ENCODE measurements at places on chromosomes 7 and 10.

- no peak for DNase-seq
These were observed 43.7 kb downstream of the ELFN1 start for GRCh38 chr7:1713502-1714484.

- DNase-seq: peak; percentile 64
These were observed 4.1 kb downstream of the NEUROD6 start for GRCh38 chr7:31336202-31337001.

DNA sequence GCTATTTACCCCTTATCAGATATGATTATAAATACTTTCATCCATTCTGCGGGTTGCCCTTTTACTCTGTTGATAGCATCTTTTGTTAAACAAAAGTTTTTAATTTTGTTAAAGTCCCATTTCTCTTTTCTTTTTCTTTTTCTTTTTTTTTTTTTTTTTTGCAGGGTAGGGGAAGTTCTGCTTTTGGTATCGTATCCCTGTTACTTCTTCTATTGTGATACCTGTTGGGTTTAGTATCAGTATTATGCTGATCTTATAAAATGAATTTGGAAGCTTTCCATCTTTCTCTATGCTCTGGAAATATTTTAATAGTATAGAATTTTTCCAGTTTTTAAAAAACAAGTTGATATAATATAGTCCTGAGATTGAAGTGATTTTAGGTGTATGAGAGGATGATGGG is 6.0 kb downstream of the CCNJ start:
- DNase-seq: no peak

- no peak for DNase-seq
These were observed 29.7 kb downstream of the AGAP3 start for GRCh38 chr7:151115836-151116418.

DNA sequence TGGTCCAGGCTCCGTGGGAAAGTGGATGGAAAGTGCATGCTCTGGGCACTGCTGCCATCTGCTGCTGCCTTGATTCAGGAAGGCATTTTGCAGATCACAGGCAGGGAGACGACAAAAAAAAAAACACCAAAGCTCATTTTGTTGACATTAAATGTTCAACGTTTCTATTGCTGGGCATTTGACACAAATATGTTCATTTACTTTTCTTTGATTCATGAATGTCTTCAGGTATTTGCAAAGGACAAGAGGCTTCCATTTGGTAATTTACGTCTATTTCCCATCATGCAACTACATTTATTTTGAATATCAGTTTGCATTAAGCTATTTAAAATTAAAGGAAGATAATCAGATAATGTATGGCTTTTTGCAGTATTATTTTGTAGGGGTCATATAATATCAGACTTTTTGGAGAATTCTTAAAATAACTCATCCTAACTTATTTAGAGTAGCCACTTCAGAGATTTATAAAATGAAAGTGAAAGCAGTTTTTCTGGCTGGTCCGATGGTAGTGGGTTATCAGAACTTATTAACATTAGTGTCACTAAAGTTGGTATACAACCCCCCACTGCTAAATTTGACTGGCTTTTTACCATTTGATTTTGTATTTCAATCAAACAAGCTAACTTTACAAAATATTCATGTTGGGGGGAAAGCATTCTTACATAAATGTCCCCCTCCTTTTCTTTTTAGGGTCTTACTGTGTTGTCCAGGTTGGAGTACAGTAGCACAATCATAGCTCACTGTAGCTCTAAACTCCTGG is 65.3 kb downstream of the PDIA4 start:
- peak; percentile 61 for DNase-seq

DNA sequence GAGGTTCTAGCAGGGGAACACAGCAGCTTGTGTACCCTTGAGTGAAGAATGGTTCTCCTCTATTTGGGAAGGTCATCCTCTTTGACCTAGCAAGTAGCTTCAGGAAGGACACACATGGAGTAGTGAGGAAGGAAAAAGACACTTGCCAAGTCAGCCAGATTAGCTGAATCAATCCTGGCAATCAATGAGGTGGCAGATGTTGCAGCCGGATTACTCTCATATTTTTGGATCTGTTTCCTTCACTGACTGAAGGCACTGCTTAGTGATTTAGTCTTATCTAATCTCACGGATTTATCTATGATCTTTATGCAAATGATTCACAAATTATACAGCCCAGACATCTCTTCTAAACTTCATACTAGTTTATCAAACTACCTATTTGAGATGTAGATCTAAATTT is 218.8 kb downstream of the GPR158 start:
- DNase-seq: no peak

DNA sequence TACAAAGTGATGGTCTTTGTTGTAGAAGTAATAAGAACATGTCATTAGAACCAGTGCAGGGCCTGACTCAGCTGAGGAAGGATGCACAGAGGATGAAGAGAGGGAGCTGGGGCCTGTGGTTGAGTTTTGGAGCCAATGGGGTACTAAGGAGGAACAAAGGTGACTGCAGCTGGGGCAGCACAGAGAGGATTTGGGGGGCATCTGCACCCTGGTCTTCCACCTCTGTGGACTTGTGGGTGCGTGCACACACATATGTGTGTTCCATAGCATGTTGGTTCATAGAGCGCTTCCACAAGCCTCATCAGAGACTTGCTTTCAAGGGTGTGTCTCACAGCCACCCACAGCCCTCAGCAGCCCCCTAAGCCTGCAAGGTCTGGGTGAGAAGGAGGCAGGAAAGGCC is 650.3 kb upstream of the MGMT start:
- no peak for DNase-seq

DNA sequence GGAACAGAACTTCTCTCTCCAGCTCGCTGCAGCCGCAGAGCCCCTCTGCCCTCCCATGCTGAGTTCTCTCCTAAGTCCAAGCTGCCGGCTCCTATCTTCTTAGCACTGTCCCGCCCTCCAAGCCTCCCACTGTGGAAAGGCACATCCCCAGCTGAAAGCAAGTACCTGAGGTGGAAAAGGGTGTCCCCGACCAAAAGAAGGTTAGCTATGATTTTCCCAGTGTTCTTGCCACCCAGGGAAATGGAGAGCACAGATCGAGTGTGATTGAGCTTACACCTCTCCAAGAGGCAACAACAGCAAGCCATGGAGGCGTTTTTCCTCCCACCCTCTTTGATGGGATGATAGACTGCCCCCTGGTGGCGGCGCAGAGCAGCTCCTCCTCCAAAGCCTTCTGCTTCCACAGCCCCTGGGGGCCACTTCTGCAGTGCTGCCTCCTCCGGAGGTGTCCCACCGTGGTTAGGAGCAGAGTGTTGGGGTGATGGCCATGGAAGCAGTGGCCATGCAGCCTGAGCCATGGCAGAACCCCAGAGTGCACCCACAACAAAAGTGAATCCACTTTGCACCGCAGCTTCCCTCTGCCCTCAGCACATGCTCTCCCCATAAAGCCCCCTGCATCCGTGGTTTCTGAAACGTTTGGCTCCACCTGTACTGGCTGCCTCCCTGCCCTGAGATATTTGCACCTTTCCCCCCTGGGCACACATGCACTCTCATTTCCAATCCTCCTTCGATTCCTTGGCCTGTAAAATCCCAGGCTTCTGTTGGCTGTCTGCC is 143.1 kb upstream of the STK17A start:
- peak; percentile 79 for DNase-seq

- no peak for DNase-seq
These were observed 156.2 kb upstream of the LYZL1 start for GRCh38 chr10:29132551-29133111.

DNA sequence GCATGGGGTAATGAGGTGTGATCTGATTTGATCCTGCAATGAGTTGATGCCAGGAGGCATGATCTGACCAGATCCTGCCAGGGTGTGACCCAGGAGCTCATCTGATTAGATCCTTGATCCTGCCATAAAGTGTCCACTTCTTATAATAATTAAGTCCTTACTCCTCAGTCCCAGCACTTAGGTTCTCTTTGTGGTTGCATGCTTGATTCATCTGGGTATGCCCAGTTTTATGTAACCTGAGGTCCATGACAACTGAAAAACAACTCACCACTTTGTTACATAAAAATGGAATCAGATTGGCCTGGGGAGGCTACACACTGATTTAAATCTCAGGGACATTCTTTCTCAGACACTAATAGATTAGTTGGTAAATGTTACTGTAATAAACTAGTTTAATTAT is 19.1 kb downstream of the ACADSB start:
- no peak for DNase-seq

DNA sequence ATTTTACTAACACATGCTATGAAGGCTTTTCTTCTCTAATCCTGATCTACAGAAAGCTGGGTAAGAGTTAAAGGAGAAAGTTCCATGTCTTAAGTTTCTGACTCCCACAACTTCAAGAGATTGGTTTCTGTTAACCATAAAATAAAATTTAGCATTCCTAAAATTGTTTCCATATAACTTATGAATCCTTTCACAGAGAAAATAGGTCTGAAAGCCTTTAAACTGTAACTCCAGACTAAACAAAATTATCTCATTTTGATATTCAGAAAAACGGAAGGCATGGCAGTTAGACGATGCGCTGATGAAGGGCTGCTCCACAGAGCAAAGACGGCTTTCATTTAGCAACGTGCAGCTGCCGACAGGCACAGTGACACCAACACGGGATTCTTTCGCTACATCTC is 133.3 kb downstream of the SLC25A13 start:
- no peak for DNase-seq

GRCh38 chr7:143413123-143413522 is 4.5 kb upstream of the EPHA1 start:
- DNase-seq: no peak

GRCh38 chr7:137073571-137074325 is 205.3 kb downstream of the CHRM2 start:
- no peak for DNase-seq

DNA sequence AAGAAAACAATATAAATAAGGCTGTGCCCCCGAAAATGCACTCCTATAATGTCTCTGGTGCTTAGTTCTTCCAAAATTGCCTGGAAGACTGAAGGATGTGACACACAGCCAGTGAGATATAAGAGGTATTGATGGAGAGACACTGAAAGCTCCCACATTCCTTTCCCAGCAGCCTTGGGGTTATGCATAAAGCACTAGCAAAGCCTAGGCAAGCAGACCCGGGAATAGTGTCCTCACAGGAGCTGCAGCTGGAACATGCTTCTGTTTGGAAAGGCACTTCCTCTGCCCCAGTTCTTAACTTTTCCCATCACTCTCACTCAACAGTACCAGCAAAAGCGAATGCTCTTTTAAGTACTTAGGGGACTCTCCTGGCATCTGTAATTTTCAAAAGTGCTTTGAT is 178.0 kb downstream of the AMPH start:
- DNase-seq: no peak

GRCh38 chr10:29692121-29692539 is 57.4 kb upstream of the SVIL start:
- no peak for DNase-seq

DNA sequence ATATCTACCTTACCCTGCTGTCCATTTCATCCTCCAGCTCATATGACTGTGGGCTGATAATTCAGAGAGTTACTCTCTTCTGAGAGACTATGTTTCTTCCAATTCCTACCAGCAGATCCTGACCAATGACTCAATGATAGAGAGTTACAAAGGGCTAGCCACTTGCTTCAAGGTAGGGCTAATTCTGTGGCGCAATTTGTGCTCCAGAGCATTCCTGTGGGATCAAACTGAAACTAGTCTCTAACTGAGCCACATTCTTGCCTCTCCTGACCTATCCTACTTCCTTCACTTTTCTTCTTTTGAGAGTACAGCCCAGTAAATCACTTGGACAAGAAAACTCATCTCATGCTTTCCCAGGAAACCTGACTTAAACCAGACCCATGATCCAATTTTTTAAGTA is 17.9 kb upstream of the ASZ1 start:
- no peak for DNase-seq

GRCh38 chr10:119302591-119303253 is 95.4 kb downstream of the GRK5 start:
- DNase-seq: no peak

GRCh38 chr10:128776673-128777252 is 650.5 kb upstream of the MKI67 start:
- no peak for DNase-seq

- DNase-seq: no peak
These were observed 47.7 kb downstream of the DLD start for GRCh38 chr7:107938456-107939250.

- no peak for DNase-seq
These were observed 29.5 kb downstream of the RPA3 start for GRCh38 chr7:7688956-7689355.

DNA sequence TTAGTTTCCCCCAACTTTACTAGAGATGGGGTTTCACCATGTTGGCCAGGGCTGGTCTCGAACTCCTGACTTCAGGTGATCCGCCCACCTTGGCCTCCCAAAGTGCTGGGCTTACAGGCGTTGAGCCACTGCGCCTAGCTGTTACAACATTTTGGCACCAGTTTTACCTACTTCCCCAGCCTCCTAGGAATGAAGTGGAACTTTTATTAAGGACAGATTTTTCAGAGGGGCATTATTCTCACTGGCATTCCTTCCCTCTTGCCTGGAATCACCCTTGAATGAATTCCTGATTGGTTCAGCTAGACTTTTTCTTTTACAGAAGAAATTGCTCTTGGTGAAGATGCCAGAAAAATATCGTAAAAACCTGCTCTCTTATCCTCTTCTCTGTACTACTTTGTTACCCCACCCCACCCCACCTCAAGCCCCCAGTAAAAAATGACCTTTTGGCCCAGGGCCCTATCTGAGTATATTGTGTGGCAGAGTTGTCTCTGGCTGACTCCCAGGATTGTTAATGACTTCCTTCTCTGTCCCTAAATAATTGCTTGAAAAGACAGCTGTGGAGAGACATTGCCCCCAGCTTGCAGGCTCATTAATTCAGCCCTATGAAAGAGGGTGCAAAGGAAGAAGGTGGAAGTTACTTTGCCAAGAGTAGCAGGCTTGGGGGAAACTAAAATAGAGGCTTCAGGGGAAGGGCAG is 189.6 kb downstream of the AUTS2 start:
- DNase-seq: no peak

- no peak for DNase-seq
These were observed 588.0 kb downstream of the CALN1 start for GRCh38 chr7:71824006-71824760.

- no peak for DNase-seq
These were observed 10.1 kb downstream of the CCDC136 start for GRCh38 chr7:128801667-128802418.

- DNase-seq: peak; percentile 76
These were observed 135.0 kb downstream of the ACTR3B start for GRCh38 chr7:152894295-152895170.

- DNase-seq: no peak
These were observed 201.5 kb downstream of the CDK14 start for GRCh38 chr7:90797596-90797995.

GRCh38 chr7:3140834-3141233 is 97.2 kb upstream of the CARD11 start:
- DNase-seq: no peak

- no peak for DNase-seq
These were observed 79.0 kb downstream of the PRR15 start for GRCh38 chr7:29642494-29643155.

All from ecto neural progenitor cell (in vitro differentiated cells).